AG09319 (cell line): ENCODE measurements at places on chromosomes 3 and 15.

DNA sequence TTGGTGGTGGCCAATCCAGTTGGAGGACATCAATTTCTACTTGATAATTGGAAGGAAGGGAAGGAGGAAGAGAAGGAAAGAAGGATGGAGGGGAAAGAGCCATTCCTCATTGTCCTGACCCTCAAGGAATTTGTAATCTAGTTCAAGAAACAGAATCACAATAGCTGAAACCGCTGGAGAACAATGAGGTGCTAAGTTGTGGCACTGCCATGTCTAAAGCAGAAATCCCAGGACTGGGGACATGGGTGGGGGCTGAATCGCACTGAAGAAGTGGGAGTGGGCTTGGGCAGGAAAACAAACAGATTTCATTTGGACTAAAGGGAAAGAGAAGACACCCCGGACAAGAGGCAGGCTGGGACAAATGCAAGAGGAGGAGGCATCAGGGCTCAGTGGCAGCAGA is 183.6 kb downstream of the UACA start:
- DNase-seq, result no peak

DNA sequence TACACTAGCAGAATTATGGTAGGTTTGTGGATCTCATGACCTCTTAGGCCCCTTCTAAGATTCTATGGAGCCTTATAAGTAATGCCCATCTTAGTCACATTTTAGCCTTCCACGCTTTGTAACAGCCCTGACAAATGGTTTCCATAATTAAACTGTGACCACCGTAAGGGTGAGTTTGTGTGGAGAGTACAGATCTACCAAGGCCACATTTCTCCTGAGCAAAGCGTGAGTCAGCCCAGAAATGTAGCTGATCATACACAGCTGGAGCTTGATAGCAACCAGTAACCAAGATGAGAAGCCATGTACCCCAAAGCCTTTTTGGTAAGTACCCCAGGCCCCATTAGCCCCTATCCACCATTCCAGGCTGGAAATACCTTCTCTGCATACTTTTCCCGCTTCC is 31.7 kb downstream of the CHAC1 start:
- peak; percentile 57 for DNase-seq

DNA sequence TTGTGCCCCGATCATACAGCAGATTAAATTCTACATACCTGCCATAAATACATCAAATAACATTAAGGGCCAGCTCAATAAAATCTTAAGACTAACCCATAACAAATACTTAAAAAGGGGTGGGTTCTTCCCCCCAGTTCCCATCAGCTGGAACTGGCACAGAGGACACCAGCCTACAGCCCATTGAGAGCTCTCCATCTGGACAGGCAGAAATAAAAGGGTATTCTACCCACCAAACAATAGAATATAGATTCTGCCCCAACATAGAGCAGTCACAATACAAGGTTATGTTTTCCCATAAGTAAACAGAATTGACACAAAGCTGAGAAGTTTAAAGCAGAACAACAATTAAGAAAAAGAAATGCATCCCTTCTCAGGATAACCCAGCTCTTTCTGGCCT is 11.9 kb downstream of the CPOX start:
- no peak for DNase-seq

- DNase-seq, result no peak
These were observed 12.6 kb upstream of the SLMAP start for GRCh38 chr3:57743496-57743895.

- DNase-seq, result no peak
These were observed 11.0 kb upstream of the DPH6 start for GRCh38 chr15:35557012-35557411.

DNA sequence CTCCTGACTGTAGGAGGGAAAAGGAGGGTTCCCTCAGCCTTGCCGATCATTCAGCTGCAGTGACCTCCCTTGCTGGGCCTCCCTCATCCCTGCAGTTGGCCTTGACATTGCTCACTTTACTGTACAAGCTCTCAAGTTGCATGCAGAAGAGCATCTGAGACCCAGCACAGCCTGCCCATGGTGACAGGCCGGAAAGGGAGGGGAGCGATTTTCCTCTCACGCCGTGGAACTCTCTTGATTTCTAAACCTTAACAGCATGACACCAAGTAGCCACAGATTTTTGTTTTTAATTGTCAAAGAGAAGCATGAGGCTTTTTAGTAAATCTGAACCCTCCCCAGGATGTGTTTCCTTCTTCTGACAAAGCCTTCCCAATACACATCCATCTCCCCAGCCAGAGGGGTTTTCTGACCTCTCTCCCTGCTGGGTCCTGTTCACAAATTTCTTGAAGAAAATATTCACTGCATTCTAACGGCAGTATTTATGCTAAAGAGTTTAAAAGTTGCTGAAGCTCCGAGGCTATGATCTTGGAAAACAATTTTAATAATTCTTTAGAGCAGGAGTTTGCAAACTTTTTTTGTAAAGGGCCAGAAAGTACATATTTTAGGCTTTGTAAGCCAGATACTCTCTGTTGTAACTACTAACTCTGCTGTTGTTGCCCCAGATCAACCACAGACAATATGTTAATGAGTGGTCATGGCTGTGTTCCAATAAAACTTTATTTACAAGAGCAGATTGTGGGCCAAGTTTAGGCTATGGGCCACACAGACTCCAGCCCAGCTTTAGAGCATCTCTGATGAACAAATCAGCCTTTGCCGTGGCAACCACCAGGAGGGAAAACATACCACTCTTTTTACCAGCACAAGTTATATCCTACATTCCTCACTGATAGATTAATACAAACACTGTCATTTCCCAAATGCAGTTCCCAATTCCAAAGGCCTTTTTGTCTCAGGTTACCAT is 34.8 kb downstream of the LMCD1 start:
- DNase-seq, result no peak

DNA sequence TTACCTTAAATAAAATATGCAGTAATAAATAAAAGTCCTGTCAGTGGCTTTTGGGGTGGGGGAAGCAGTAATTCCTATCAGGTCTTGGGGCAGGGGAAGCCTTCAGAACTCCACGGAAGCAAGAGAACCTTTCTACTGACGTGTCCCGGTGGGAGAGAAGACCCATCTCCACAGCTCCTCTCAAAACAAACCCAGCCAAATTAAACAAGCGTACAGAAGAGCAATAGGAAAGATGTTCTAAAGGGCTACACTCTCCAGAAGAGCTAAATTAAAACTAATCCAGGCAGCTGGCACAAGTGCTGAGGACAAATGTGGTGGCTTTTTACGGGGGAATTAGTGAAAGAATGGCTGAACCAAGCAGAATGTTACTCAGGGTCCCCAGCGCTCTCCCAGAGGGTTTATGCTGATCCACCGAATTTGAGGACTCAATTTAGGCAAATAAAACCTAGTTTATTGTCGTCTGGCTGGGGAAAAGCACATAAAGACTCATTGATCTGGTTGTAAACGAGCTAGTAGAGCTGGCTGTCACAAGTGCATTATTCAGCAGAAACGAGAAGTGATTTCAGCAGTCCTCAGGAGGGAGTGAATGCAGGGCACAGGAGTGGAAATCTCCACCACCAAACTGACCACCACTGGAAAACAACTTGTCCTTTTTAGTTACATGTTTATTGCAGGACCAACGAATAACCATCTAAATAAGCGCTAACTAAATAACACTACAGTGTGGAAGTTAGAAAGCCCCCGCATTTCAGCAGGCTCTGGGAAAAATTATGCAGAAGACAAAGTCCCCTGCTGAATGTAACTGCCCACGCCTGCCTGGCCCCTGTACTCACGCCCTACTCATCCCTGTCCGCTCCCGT is 13.5 kb downstream of the BFSP2 start:
- DNase-seq, result no peak

- no peak for DNase-seq
These were observed 26.7 kb upstream of the CHRNB4 start for GRCh38 chr15:78667578-78668236.

- peak; percentile 100 for DNase-seq
These were observed 181.4 kb downstream of the SMAD6 start for GRCh38 chr15:66883284-66883911.

- DNase-seq, result no peak
These were observed 48.3 kb downstream of the SERP1 start for GRCh38 chr3:150497956-150498355.

GRCh38 chr15:77387365-77388105 is 32.4 kb downstream of the PEAK1 start:
- no peak for DNase-seq

GRCh38 chr3:141147657-141148056 is 84.0 kb upstream of the PXYLP1 start:
- DNase-seq, result no peak

GRCh38 chr15:41501191-41501917 is 7.7 kb downstream of the ITPKA start:
- DNase-seq, result no peak

GRCh38 chr15:67564021-67564967 is 21.8 kb downstream of the MAP2K5 start:
- no peak for DNase-seq

DNA sequence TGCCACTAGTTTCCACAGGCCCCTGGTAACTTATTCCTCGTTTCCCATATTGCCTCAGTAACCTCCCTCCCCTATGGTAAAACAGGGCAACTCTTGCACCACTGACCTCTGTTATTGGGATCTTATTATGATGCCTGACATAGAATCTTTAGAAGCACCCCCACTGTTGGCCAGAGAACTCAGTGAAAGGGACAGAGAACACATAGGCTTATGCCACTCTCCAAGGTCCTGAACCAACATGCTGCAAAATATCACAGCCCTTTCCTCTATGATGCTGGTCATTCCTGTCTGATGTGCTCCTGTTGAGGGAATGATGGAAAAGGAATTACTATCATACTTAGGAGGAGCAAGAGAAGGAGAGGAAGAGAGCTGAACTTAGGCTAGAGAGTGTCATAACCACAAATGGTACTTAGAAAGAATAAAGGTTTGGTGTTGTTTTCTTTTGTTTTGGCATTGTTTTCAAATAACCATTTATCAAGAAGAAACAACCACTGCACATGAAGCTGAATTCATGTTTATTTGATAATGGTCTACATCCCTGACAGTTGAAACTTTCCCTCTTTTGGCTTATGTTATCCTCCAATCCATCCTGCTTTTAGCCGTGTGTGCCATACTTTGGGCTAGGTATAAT is 330.2 kb downstream of the EPHB1 start:
- DNase-seq, result no peak
